ENCODE measurements at places on chromosomes 2 and 18.

GRCh38 chr2:47531378-47532042 lies 128.6 kb downstream of the MSH2 start:
- no peak for DNase-seq

DNA sequence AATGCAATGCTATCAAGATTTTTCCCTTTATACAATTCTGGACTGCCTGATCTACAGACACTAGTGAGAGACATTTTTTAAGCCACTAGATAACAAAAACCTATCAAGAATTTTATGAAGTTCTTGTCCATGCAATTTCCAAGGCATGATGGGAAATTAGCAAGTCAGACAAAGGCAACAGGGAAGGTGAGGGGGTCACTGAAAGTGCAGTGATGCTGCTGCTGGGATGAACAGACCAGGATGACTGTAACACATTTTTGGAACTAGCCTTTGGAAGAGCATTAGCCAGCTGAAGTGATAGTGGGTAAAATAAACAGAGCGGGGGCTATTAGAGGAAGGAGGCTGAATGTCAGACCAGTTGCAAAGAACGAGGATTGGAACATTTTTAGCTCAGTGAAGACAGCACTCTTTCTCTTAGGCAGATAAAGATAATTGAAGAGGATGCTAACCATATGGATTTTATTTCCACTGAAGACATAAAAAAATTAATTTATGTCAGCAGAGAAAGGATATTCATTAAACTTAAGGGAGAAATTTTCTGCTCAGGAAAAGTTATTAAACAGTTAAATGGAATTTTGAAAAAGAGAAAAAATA lies 17.9 kb downstream of the NRXN1 start:
- no peak for DNase-seq

DNA sequence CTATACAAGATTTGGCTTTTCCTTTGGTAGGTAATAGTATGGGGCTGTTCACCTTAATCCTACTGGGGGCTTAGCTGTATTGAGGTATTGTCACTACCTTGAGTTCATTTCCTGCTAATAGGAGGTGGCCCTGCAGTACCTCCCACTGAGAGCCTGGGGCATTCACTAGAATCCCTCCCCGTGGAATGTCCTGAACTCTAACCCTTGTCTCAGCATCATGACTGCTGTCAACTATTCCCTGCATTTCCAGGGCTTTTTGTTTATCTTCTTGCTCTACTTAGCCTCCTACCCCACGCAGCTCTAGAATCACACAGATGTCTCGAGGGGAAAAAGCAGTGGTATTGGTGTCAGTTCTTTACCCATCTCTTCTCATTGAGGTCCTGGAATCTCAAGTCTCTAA lies 542.3 kb downstream of the METTL4 start:
- DNase-seq = no peak

DNA sequence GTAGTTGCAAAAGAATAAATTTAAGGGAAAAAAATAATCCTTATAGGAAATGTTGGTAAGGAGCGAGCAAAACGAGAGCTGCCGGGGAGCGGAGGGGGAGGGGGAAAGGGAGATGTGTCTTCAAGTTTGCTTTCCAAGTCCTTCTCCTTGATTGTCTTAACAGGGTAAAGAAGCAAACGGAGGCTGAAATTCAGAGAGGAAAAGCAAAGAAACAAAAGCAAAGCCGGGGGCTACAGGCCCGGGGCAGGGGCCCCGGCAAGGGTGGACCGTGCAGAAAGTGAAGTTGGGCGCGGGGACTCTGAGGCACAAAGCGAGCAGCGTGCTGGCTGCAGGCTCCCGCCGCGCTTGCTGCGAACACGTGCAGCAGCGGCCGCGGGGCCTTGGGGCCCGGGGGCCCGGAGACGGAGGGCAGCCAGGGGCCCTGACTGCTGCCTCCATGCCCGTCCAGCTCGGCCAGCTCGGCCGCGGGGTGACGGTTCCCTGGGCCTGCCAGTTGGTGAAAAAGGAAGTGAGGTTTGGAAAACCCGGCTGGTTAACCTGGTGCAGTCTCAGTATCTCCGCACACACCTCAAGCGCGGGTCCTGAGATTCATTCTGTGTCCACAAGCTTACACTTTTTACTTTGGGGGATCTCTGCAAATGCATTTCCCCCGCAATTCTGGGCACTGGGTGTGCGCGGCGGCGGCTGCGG lies 4.1 kb downstream of the BCL11A start:
- no peak for DNase-seq

DNA sequence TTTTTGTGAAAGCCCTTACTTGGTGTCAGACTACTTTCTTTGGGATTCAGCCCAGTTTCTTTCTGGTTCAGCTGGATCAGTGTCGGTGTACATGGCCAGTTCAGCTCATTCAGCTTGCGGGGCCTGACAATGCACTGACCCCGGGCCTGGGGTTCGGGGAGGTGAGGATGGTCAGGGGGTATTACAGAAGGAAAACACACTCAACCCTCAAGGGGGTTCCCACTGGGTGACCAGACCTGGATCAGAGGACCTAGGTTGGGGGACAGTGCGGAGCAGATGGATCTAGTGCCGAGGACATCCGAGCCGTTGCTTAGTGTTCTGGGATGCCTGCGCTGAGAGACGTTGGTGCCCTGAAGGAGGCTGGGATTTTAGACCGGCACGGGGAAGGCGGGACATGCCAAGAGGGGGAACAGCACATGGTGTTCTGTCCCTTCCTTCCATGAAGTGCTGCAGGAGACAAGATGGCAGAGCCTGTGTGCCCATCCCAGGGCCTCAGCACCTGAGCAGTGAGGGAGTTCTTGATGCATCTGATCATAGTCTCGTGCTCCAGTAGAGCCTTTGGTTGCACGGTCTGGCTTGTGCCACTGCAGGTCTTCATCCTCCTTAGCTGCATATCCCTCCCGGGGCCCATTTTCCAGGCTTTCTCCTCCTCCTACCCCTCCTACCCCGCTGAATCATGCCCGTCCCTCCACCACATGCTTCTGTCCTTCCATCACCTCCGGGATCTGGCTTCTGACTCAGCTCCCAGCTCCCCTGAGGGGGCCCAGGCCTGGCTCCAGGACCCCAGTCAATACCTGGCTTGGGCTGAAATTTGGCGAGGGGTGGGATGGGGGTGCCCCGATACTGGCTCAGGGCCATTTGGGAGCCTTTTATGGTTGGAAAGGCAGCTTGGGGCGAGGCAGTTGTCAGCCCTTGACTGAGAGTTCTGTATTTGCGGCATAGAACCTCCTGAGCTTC lies 18.0 kb downstream of the SPEG start:
- DNase-seq = no peak

DNA sequence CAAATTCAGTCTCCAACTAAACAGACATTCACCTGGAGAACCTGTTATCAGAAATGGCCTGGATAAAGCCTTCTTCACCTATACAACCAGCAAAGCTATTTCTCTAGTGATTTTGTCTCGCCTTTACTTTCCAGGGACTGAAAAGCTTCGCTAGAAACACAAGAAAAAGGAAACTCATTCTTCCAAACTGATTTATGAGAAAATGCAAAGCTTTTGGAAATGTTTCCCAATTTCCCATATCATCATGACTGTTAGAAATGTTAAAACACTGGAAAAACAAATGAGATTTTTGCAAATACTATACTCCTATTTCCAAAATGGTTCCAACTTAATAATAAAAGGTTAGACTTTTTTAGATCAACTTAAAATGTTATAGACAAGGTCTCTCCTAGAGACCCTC lies 218.7 kb downstream of the PAX3 start:
- no peak for DNase-seq

DNA sequence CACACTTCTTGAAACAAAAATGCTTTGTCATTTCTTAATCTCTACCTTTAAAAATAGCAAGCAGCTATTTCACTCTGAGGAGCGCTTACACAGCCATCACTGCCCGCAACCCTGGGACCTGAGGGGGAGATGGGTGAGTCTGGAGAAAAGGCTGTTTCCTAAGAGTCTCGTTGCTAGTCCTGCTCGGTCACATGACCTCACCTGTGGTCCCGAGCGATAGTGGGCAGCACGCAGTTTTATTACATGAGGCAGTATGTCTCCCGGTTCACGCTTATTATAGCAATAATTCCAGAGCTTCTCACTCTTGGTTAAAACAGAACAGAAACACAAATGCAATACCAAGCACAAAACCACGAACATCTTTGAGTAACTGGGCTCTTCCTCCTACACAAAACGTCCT lies 105.3 kb downstream of the ZNF516 start:
- no peak for DNase-seq

- no peak for DNase-seq
These were observed 501.1 kb upstream of the TNP1 start for GRCh38 chr2:217360781-217361482.

GRCh38 chr2:142463047-142463446 lies 332.2 kb upstream of the LRP1B start:
- no peak for DNase-seq

DNA sequence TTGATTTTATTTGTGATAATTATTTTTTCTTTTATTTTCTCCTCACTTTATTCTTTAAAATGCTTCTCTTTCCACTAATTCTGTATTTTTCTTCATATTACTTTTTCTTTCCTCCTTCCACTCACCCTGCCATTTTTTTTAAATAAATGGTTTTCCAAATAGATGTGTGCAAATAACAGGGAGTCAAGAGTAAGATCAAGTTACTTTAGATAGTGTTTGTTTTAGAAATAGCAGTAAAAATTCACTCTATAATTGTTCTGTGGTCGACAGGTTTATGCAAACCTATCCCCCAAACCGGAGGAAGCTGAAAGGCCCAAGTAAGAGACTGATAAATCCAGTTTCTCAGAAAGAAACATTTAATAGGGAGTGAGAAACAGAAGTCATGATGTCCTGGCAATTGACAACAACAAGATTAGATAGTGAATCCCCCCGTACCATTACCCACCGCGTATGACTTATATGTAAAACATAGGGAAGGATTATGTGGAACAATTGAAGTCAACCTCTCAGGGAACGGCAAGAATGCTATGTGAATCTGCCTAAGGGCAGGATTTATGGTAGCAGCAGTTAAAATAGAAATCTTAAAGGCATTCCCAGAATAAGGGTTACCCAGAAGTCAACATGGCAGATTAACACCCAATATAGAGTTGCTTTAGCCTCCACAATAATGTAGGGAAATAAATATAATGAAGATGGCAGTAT lies 75.5 kb downstream of the KYNU start:
- DNase-seq = peak; percentile 87

GRCh38 chr2:161367675-161368074 lies 48.4 kb upstream of the TBR1 start:
- DNase-seq = no peak

DNA sequence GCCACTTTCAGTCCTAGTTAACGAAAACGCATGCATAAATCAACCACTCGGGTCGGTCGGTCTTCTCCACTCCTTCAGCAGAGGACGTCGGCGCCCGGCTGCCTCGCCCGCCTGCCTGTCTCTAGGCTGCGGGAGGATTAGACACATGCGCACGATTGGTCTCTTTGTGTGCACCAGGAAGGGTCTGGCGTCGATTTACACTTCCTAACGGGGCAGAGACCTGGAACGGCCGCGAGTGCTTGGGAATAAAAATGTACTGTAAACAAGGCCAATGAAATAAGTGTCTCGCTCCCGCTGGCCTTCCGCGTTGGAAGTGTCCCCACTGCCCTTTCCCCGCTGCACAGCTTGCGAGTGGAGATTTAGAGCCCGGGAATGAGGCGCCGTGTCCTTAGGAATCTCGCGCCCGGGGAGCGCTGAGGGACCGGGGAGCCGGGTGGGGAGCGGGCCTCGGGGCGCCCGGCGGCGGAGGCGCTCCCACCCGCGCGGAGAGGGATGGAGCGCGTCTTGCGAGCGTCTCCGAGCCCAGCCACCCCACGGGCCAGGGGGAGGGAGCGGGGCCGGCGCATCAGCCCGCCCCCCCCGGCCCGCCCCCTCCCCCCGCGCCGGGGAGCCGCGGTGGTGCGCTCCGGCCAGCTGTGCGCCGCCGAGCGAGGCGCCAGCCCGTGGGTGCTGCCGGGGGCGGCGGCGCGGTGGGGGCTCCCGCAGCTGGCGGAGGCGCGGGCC lies at the start of gene DOK6:
Gene DOK6, plus strand, starts transcription at position 636 of the 723 bp plus-strand sequence.
- peak; percentile 13 for DNase-seq

Measured in NCI-H1048 (cell line).